Stimulated activated CD8-positive, alpha-beta memory T cell treated with anti-CD3 and anti-CD28 coated beads, Interleukin-7, amount 100 ng/mL, for 24 hours (primary cell): ENCODE measurements at places on chromosomes 2 and 18.
A peak's percentile ranks its signal among the peaks of the same experiment; 100 is the strongest.

- DNase-seq, result no peak
Measured at GRCh38 chr2:36373149-36373926, 17.8 kb downstream of the CRIM1 start.

DNA sequence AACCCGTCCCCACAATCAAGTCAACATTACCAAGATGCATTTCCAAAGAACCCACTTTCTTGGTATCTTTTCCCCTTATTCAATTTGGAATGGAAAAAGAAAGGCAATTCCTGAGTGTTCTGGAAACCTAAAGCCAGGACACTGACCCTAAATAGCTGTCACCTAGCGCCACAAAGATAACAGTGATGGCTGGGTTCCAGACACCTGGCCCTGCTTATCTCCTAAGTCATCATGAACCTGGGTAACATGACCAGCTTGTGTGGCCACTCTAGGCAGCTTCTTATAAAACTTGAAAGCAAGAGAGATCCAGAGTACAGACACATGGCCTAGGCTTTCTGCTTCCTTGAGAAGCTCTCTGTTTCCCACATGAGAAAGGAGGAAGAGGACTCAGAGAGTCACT is 95.4 kb downstream of the BOD1L2 start:
- DNase-seq, result no peak

DNA sequence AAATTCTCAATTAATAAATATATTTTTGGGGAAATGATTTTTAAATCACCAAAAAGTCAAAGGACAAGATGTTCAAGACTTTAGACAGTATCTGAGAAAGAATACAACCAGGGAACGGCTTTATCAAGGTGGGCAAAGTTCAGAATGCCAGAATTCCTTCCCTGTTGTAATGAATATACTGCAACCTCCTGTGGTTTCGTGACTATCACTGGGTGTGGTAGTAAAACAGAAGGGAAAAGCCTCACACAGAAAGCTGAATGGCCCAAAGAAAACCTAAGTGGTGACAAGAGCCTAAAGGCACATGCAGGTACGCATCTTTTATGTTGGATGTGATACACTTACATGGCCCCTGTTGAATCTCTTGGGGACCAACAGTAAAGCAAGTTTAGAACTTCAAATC is 37.1 kb downstream of the MBD2 start:
- DNase-seq, result no peak

- DNase-seq, result no peak
Measured at GRCh38 chr2:185208261-185208660, 530.3 kb upstream of the FSIP2 start.

GRCh38 chr18:34084635-34085034 is 140.1 kb downstream of the NOL4 start:
- no peak for DNase-seq

DNA sequence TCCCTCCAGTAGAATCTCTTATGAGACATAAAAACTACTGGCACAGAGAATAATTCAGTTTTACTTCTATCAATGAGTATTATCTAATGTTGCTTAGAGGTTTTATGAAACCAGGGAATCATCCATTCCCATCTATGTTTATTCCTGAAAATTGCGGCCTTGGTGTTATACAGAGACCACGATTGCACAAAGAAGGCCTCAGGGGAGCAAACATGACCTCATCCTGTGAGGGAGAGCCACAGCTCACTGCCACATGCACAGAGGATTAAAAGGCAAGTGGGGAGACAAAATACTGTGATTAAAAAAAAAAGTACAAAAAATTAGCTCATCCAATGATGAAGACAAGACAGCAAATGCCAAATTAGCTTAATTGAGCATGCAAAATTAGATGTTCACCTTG is 111.8 kb upstream of the SLC35G4 start:
- DNase-seq, result no peak

GRCh38 chr18:65751155-65752085 is 608 bp downstream of the CDH7 start:
- no peak for DNase-seq

GRCh38 chr2:47888581-47889280 is 17.6 kb downstream of the FBXO11 start:
- DNase-seq, result no peak

- peak; percentile 74 for DNase-seq
Measured at GRCh38 chr2:44955593-44956392, 14.3 kb downstream of the SIX3 start.

DNA sequence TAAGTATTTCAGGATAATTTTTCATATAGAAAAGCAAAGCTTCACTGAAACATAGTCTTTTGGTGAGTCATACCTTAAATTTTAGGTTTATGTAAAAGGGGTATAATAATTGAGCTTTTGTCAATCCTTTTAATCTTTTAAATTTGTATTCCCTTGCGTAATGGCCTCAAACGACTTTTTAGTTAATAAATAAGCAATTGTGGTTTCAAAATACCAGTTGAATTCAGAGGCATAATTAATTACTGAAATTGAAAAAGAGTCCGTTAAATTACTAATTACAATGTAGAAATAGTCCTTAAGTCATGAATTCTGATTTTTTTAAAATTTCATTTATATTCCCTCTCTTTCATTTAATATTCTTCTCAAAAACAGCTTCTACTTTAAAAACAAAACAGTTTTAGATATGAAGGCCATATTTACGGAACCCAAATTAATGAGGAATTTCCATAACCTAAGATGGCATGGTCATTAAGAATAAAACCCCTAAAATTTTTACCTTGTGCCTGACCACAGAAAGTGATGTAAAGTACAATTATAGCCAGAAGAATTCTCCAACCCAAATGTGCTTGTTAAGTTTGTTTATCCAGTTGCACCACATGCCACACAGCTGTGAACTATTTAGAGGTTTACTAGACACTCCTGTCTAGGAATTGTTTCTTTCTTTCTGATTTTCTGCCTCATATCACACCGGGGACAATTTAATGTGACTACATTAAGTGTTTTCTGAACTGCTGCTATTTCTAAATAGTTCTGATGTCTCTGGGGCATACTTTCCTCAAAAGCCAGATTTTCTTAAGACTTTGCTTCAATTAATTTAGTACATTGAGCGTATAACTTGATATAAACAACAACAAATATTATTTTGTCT is 60.7 kb upstream of the ITGA4 start:
- no peak for DNase-seq

DNA sequence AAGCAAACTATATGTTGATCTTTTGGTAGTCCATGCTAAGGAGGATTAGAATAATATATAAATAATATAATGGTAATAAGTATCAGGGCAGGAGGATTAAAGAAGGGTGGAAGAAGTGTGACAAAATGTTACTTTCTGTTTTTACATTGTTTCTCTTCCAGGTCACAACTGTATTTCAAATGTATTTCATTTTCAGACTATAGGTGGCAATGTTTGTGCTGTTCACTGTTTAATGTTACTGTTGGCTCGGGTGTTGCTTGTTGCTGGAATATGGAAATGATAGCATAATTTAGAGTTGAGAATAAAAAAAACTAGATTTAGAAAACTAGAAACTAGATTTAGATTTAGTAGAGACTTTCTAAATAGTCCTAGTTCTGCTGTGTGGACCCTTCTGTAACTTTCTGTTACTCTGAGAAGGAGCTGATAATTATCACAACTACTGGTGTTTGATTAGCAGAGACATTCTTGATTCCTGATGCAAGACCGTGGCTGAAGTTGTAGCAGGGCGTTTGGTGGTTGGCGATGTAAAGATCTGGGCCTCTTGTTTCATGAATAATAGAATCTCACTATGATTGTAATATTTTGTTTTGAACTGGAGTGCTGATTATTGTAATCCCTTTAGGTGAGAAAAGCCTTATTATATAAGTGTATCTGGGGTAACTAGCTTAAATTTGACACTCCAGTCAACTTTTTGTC is 7.9 kb downstream of the NEDD4L start:
- DNase-seq, result no peak

- no peak for DNase-seq
Measured at GRCh38 chr2:19671916-19672315, 229.9 kb downstream of the TTC32 start.

- DNase-seq, result no peak
Measured at GRCh38 chr18:24228667-24229041, 89.8 kb downstream of the CABYR start.

GRCh38 chr2:28958689-28959088 is 22.4 kb upstream of the TOGARAM2 start:
- no peak for DNase-seq

DNA sequence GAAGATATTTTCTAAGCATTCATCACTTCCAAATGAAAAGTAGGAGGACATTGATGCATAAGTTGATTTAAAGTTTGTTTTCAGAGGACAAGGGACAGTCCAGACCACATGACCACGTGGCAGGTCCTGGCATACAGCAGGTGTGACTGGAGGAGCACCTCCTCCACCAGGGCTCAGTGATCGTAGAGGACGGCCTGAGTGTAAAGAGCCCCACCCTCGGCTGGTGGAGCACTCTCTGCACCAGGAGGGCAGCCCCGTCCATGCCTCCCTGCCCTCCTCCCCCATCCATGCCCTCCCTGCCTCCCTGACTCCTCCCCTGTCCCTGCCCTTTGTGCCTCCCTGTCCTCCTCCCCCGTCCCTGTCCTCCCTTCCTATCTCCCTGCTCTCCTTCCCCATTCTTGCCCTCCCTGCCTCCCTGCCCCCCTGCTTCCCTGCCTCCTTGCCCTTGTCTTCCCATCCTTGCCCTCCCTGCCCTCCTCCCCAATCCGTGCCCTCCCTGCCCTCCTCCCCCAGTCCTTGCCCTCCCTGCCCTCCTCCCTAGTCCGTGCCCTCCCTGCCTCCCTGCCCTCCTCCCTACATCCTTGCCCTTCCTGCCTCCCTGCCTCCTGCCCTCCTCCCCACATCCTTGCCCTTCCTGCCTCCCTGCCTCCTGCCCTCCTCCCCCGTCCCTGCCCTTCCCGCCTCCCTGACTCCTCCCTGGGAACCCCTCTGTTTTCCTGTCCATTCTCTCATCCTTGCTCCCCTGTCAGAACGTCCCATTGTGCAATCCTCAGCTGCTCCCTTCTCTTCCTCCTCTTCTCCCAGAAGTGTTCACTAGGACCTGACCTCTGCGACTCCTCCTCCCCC is 47.9 kb downstream of the ANKMY1 start:
- no peak for DNase-seq

DNA sequence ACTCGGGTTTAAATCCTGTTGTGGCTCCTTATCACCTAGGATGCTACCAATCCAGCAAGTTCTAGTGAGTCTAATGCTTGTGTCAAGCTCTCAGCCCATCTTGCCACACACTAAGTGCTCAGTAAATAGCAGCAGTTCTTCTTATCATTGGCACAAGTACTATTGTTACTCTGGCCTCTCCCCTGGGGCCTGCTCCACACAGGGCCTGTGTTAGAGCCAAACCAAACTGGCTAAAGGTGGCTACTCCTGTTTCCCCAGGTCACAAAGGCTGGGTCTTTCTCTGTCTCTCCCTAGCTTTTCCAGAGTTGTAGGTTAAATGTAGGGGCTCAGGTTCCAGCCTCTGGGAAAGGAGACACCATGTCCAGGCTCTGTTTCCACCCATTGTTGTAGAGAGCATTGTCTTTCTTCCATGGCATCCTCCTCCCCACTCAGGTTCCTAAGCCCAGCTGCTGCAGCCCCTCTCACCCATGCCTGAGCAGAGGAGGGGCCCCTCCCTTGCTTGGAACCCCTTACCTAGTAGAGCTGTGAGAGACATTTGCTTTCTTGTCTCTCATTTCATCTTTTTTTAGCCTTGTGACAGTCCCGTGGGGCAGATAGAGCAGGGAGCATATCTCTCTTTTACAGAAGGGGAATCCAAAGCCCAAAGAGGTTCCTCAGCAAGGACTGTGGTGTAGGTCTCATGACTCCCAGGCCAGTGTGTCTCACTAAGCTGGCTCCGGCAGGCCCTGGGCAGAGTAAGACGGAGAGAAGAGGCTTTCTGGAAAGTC is 56.4 kb upstream of the OTOF start:
- no peak for DNase-seq

- no peak for DNase-seq
Measured at GRCh38 chr2:182868054-182868796, 1.8 kb upstream of the FRZB start.

GRCh38 chr2:150095361-150096095 is 391.9 kb downstream of the RND3 start:
- DNase-seq, result no peak

- no peak for DNase-seq
Measured at GRCh38 chr18:59940068-59940467, 40.3 kb downstream of the PMAIP1 start.

DNA sequence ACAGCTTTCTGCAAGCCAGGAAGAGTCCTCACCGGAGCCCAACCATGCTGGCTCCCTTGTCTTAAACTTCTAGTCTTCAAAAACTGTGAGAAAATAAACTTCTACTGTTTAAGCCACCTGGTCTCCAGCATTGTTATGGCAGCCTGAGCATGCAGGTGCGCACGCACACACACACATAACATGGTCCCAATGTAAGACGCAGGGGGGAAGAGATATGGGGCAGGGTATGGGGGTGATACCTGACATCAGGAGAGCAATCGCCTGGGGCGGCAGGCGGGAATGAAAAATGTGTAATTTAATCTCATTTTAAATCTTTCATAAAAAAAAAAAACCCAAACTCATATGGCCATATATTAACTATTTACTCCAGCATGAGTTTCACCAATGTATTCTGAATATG is 18.0 kb downstream of the HJURP start:
- no peak for DNase-seq

- DNase-seq, result no peak
Measured at GRCh38 chr2:26300234-26300925, 45.6 kb upstream of the SELENOI start.

DNA sequence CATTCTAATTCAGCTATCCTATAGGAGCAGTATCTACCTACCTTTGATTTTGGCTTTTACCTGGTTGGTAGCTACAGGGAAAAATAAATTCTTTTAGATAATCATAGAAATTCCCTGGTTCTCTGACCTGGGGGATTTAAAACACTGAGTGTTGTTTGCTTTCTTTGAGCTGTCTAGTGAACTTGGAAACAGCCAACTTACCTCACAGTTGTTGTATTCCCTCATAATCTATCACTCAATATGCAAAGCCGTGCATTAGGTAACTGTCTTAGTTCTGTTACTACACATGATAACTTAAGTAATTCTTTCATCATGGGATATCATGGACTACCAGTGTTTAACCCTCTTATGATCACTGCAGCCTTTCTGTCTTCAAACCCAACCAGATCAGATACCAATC is 127.8 kb downstream of the TTC27 start:
- DNase-seq, result no peak

GRCh38 chr2:159139216-159139933 is 147.1 kb downstream of the WDSUB1 start:
- DNase-seq, result no peak

DNA sequence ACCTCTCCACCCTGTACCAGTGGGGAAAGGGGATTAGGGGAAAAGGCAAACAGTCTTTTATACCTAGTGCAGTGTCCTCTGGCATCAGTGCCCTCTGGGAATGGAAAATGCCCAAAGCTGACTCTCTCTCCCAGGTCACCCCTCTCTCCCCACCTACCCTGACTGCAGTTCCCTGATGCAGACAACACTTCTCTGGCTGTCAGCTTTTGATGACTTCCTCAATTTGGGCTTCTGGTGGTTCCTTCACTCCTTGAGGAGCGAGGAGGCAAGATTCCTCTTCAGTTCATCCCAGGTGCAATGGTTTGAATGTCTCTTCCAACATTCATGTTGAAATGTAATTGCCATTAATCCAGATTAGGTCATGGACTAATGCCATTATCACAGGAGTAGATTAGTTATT is 19.7 kb upstream of the PPM1B start:
- DNase-seq, result no peak

GRCh38 chr2:133109772-133110171 is 439.8 kb upstream of the LYPD1 start:
- DNase-seq, result no peak

GRCh38 chr2:136534811-136535210 is 230.5 kb upstream of the THSD7B start:
- no peak for DNase-seq
